Naive thymus-derived CD4-positive, alpha-beta T cell (primary cell): ENCODE measurements at places on chromosomes 16 and 17. TPM values are rescaled to one million over a fixed set of nuclear protein-coding genes. Genes with fewer than 3 reads are reported as not detected.

The CSH2 gene
- polyA plus RNA-seq: not detected

The SRCAP gene
- polyA plus RNA-seq: 40.5 TPM

The PLA2G10 gene
- not detected for polyA plus RNA-seq

DNA sequence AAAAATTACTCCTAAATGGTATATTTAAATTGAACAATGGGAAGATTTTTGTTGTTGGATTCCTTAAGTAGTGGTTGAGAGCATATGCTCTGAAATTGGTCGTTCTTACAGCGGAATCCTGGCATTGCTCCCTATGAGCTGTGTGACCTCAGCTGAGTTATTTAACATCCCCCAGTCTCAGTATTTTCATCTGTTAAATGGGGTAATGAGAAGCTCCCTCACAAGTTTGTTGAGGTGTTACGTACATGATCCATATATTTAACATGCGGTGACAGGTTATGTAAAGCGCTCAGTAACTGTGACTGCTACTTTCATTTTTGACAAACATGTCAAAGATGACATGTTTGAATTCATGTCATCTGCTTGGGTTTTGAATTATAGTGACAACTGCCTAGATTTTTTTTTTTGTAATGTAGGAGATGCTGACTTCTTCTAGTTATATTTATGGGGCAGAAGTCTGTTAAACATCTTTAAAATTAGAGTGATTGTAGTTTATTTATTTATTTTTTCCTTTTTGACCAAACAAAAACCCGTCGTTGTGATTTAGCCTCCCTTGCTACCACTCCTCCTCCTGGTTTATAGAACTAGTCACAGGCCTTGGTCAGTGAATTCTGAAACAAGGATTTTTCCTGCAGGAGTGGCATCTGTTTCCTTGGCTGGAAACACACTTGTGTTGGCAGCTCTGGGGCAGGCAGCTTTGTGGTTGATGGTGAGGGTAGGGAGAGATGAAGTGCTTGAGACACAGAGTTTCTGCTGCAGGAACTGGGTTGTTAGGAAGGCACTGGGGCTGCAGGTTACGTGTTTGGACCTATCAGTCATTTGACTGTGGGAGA lies 268.8 kb downstream of the SNX29 start:
- no peak for DNase-seq

DNA sequence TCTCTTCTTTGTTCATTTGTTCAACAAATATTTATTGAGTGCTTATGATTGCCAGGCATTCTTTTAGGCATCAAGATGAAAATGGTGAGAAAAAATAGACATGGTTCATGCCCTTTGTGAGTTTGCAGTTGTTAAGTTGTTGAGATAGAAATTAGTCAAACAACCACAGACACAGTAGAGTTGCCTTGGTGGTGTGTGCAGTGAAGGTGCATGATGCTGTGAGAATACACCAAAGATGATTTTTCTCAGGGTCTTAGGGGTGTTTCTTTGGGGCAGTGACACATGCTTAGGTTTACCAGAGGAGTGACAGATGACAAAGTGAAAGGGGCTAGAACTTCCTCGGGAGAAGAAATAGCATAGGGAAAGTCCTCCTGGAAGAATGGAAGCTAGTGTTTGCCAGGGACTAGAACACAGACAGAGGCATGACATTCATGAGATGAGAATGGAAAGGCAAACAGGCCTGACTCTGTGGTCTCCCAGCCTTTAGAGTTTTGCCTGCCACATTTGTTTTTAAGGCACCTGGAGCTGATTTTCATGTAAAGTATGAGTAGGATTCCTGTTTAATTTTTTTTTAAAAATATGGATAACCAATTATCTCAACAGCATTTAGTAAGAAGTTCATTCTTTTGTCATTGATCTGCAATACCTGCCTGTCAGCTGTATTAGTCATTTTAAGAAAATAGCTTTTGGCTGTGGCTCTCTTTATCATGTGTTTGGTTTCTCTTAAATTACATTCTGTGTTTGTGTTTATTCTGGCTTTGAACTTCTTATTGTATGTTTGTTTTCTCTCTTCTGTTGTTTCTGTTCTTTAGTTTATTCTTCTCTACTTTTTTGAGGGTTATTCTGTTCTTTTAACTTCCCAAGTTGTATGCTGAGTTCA lies 36.6 kb downstream of the CYLD start:
- DNase-seq: no peak

DNA sequence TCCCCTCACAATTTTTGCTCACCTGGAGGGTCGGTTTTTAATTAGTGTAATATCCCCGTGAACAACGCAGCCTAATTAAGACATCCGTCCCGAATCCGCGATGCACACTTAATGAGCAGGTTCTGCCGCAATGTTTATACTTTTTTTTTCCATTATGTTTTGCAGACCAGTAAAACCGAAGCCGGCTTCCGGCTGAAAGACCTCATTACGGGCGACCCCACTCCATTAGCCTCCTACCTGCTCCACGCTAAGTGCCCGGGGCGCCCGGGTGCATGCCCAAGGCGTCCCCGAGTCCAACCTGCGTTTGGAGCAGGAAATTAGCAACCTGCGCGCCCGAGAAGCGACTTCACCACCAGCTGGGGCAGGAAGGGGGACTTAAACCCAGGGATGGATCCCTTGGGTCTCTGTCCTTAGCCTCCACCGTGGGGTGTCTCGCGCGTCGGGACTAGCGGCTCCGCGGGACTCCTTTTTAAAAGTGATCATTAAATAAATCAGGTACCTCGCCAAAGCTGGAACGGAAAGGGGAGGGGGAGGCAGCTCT lies 1.7 kb downstream of the RBFOX3 start:
- DNase-seq: no peak

DNA sequence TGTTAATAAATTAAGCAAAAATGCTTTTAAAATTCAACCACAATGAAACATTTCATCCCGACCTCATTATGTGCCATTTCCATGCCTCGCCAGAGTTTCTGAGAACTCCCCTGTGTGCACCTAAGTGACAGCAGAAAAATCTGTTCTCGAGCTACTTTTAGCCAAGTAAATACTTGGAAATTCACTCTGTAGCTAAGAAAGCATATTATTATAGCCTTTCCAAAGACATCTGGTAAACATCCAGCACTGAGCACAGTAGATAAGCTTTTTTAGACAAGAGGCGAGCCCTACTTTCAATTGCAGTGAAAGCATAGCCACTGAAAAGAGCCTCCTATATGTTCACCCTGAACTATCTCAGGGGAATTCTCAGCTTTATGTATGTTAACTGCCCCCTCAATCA lies 242.8 kb upstream of the PSMD7 start:
- no peak for DNase-seq

GRCh38 chr16:84845496-84846002 lies 25.8 kb downstream of the CRISPLD2 start:
- DNase-seq: no peak

DNA sequence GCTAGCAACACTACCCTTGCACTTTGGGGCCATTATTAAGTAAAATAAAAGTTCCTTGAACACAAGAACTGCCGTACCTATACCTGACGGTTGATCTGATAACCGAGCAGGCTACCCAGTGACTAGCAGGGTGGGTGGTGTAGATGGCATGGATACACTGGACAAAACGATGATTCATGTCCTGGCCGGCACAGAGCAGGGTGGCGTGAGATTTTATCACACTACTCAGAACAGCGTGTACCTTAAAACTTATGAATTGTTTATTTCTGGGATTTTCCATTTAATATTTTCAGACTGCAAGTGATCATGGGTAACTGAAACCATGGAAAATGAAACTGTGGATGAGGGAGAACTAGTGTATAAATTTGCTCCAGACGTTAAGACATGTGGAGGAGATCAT lies 41.0 kb upstream of the MSI2 start:
- no peak for DNase-seq
